ENCODE measurements at places on chromosomes 12 and 14.

- no peak for DNase-seq
Measured at GRCh38 chr12:54824402-54824801, 29.9 kb upstream of the MUCL1 start.

- DNase-seq: no peak
Measured at GRCh38 chr14:85604714-85605113, 74.8 kb downstream of the FLRT2 start.

DNA sequence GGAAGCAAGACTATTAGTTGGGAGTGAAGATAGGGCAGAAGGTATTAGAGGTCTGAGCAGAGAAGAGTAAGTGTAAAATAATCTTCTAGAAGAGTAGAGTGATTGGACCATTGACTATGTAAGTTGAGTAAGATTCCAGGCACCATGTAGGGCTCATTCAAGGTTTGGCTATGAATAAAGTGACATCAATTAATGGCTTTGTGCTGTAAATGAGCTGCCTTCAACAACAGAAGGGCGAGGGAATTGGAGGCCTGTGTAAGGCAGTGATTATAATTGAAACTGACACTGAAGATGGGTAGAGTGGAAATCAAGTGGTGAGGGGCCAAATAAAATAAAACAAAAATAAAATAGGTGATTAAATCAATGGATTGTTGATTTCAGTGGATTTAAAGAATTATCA, 26.4 kb downstream of the PTPRQ start:
- DNase-seq: no peak

DNA sequence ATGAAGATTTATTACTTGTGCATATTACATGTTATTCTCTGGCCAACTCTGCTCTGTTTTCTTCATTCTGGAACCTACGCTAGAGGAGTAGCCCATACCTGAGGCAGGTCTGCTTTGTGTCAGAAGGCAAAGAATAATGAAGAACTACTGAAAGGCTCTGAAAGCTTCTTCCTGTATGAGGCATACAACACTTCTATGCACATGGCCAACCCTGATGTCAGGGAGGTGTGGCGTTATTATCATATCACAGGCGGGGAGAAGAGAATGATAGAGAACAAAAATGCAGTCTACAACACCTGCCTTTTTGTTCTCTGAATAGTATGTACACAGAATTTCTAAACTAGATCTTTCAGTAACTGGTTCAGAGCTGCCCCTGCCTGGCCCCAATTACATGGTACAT, 32.5 kb upstream of the CRY1 start:
- DNase-seq: no peak

DNA sequence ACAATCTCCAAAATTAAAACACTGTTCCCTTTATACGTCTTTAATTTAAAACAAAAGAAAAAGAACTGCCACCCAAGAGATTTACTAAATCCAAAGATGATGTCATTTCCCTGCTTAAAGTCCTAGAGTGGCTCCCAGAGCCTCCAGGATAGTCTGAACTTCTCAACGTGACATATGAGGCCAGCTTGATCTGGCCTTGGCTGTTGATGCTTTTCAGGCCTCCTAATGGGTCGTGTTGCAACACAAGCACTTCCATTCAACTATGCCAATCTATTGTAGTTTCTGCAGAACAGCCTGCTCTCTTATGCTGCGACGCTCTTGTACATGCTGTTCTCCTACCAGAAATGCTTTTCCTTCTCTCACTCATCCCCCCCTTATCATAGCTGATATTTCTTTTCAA, 35.7 kb downstream of the LGR5 start:
- no peak for DNase-seq

- DNase-seq: no peak
Measured at GRCh38 chr12:42097971-42098370, 46.7 kb downstream of the GXYLT1 start.

GRCh38 chr12:44889162-44889561, 13.0 kb upstream of the NELL2 start:
- DNase-seq: no peak

DNA sequence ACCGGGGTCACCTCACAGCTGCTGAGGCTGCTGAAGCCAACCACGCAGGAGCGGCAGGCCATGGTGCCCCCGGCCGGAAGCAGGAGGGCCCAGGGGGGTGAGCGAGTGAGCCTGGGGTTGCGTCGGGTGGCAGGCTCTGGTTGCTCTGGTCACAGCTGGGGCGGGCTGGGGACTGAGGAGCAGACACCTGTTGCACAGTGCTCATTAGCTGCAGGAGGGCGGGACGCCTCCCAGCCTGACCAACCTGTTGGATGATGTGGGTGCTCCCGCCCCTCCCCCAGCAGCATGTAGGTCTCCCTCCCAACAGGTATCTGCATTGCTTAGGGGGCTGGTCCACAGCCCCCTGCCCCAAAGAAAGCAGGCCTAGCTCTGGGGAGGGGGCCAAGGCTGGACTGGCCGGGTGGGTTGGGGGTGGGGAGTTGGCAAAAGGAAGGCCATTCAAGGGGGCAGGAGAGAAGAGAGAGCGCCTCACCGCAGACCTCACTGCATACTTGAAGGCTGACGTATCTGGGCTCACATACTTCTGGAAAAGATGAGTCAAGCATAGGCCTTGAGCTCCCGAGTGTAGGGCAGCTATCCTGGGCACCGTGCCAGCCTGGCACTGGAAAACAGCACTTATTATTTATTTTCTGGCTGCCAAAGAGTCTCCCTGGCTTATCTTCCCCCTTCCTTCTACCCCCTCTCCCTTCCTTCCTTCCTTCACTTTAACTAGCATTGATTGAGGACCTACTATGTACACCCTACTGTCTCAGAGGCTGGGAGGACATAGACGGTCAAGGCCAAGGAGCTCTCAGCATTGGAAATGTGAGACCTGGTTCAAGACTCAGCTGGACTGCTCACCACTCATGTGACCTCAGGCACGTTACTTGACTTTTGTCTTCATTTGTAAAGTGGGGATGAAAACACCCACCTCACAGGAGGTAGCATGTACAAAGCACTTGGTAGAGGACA, at the start of gene KRT80:
Gene KRT80 (minus strand): TSS at position 174 of the 951 bp plus-strand sequence. CDS start 112 bp downstream, at position 62.
- DNase-seq: peak; percentile 99

DNA sequence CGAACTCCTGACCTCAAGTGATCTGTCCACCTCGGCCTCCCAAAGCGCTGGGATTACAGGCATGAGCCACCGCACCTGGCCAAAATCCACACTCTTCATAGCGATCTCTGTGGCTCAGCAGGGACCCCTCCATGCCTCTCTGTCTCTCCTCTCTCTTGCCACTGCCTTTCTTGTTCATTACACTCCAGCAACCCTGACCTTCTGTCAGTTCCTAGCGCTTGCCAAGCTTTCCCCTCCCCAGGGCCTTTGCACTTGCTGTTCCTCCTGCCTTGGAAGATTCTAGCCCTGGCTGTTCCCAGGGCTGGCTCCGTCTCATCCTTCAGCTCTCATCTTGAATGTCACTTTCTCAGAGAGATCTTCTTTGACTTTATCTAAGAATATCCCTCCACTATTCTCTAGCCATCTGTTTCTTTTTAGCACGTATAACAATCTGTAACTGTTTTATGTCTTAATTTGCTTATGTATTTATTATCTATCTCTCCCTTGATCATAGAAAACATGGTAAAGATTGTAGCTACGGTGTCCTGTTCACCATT, 38.9 kb upstream of the MAP1LC3B2 start:
- DNase-seq: no peak
